ENCODE measurements at places on chromosomes 6 and 20.

GRCh38 chr6:38024908-38025307 lies 205.4 kb downstream of the ZFAND3 start:
- no peak for DNase-seq

DNA sequence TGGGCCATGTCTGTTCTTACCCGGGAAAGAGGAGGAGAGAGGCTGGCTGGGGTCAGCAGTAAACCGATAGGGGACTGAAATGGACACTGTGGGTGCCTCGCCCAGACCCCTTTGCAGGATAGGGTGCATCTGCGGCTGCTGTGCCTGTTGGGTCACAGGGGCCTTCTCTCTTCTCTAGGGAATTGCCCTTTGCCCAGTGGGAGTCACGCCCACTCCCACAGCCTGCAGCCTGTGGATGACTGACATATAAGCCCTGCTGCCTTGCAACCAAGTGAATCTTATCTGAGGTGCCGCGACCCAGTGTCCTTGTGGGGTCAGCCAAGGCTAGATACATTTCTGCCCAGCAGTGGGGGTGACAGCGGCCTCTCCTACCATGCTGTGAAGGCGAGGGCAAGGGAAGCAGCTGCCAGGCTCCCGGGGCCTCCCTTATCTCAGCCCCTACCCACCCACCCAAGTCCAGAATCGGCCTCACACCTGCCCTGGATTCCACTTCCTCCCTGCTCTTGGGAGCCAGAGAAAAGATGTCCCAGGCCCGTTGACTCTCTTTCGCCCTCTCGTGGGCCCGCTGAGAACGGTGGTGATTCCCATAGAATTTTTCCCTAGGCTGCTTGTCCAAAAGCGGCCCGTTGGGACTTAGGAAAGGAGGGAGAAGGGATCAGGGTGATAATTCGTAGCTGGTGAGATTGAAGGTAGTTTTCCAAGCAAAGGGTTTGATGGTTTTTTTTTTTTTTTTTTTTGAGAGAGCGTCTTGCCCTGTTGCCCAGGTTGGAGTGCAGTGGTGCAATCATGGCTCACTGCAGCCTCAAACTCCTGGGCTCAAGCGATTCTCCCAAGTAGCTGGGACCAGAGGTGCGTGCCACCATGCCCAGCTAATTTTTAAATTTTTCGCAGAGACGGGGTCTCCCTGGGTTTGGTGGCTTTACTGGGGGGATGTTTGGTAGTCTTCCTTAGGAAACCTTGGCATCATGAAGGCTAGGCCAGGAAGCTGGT lies 76.4 kb upstream of the RNF24 start:
- peak; percentile 44 for DNase-seq

GRCh38 chr6:100372326-100373091 lies 92.2 kb downstream of the SIM1 start:
- no peak for DNase-seq

DNA sequence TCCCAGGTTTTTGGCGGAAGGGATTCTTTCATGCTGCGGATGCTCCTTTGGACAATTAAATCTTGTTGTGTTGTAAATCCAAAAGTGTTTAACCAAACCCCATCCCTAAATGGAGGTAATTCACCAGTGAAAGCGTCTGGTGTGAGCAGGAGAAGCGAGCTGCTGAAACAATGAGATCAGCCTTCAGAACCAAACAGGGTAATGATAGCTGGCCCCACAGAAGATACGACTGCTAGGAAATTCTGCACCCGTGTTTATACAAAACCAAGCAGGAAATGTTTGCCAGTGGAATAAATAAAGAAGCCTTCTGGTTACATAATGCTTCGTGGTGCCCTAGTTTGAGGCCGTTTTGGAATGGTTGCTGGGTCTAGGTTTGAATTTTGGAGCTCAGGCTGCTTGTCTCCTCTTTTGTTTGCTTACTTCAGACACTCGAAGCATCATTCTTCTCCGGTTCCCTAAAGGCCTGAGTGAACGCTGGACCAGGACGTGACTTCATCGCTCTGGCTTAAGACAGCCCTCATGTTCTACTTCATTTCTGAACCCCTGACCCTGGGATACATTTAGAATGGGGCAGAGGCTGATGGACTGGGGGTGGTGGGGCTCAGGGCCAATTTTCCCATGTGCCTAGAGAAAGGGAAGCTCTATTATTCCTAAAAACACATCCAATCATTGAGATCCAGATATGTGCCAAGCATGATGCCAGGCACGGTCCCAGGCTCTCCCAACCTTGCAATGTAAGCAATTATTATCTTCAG lies 61.6 kb upstream of the JAG1 start:
- no peak for DNase-seq

- DNase-seq, result no peak
Measured at GRCh38 chr6:32406857-32407256, at the start of gene BTNL2. TSS of gene BTNL2 (minus strand) at chr6:32407181. CDS start at chr6:32407123, 58 bp downstream.

DNA sequence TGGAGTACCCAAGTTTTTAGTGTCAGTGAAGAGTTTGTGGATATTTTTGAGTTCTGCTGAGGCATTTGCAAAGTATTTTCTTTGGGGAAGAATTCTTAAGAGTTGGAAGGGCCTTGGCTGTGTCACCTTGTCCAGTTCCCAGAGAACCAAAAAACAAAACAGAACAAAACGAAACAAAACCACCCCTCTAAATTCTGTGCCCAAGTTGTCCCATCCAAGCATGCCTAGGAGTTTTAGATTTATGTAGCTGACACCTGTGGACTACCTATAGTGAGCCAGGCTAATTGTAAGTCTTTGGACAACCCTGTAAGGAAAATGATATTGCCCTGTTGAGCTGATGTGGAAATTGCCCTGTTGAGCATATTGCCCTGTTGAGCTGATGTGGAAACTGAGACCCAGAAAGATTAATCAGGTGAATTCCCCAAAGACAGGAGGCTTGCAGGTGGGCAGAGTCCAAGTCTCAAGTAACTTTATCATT lies 1.0 kb upstream of the ECI2 start:
- no peak for DNase-seq

DNA sequence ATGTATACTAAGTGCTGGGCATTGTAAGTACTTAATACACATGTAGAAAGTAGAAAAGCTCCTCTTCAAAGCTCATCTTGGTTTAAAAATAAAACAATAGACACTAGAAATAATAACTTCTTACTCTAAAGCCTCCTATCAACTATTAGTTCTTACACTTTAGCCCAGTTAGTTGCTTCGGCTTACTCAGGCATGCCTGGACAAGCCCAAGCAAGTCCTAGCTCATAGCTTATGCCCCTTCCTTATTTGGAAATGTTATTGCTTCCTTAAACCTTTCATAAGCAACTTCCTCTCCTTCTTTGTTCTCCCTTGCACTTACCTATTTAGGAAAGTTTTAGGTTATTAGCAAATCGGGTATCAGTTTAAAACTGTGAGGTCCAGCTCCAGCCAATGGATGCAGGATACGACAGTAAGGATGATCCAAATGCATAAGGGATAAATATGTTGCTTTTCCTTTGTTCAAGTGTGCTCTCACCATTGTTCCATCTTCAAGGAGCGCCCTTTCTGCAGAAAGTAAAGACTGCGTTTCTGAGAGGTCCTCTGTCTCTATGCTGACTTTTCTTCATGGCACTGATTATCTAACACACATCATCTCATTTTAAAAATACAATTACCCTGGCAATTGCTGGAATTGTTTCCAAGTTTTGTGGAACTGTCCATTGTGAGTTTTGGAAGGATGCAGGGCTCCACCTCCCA lies 12.3 kb downstream of the TMEM30A start:
- no peak for DNase-seq

DNA sequence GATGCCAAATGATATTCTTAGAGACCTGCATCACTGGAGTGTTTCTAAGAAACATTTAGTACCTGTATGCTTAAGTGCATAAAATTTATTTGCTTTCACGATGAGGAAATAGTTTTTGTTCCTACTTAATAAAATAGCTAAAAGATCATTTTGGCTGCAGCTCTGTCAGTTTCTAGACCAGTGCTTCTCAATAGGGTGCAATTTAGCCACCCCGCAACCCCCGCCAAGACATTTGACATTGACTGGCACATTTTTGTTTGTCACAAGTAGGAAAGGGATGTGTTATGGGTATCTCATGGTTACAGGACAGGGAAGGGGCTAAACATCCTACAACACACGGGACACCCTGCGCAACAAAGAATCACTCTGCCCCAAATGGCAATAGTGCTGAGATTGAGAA lies 335.7 kb upstream of the HSF2 start:
- DNase-seq, result no peak

Measured in stimulated activated CD4-positive, alpha-beta T cell treated with anti-CD3 and anti-CD28 coated beads, Interleukin-4, amount 100 ng/mL, for 1 hour (primary cell).